Spinal cord (tissue), 10 donors: ENCODE measurements at places on chromosomes 4 and X. TPM values are rescaled to one million over a fixed set of nuclear protein-coding genes. Genes with fewer than 3 reads are reported as not detected.

DNA sequence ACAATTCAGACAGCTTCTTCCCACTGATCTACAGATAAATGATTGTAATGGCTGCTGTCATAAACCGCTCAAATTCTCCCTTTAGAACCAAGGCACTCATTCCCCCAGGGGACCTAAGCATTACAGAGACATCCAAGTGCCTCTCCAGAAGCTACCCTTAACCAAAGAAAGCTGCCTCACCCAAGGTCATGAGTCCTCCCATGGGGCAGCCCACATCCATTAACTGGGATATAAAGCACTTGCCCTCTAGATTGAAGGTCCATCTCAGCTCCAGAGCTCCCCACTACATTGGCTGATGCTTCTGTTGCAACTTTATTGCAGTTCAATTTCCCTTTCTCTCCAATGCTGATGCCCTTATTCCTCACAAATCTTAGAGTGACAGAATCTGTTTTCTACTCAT is 40.5 kb upstream of the DCAF8L2 start:
- no peak for DNase-seq
- H3K27me3 ChIP-seq, result no peaks in the 10 kb centered on the region
- H3K36me3 ChIP-seq, result no peaks in the 10 kb centered on the region
- H3K4me3 ChIP-seq, result no peak overlapping the region
- H3K27ac ChIP-seq, result no peak overlapping the region
- no peaks in the 10 kb centered on the region for H3K4me1 ChIP-seq

DNA sequence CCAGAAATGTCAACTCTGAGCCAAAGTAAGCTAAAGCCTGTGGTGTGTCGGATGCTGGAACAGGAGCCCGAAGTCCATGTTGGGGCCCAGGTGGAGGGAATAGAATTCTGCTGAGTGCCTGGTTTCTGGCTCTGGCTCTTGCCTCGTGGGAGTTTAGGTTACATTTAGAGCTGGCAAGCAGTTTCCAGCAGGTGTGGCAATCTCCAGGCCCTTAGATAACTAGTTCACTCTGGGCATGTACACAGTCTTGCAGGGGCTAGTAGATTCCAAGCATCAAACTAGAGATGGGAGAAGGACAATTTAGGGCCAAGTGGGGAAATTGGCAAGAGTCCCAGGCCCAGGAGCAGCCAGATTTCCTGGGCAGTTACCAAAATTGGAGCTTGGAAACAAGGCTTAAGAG is 56.3 kb upstream of the STOX2 start:
- no peak for DNase-seq
- H3K36me3 ChIP-seq, result no peaks in the 10 kb centered on the region
- no peaks in the 10 kb centered on the region for H3K27me3 ChIP-seq
- H3K4me1 ChIP-seq, result no peaks in the 10 kb centered on the region
- no peak overlapping the region for H3K4me3 ChIP-seq

DNA sequence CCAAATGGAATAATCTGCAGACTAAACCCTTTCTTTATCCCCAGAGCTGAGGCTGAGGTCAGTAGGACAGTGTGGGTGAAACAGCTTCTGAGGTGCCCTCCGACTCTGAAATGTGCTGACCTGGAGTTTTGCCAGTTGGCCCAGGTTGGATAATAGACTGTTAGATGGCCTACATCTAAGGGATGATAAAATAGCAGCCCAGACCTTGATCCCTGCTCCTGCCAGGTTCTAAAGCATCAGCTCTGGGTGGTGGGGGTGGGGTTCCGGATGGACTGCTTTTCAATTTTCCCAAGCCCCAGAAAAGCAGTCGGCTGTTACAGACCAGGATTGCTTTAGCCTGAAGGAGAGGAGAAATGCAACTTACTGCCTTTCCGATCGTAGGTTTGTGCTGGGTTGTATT is 110.4 kb downstream of the NHS start:
- no peaks in the 10 kb centered on the region for H3K36me3 ChIP-seq
- no peak overlapping the region for H3K27ac ChIP-seq
- DNase-seq, result no peak
- no peak overlapping the region for H3K4me3 ChIP-seq
- peaks cover 16% of the 10 kb centered on the region for H3K27me3 ChIP-seq

DNA sequence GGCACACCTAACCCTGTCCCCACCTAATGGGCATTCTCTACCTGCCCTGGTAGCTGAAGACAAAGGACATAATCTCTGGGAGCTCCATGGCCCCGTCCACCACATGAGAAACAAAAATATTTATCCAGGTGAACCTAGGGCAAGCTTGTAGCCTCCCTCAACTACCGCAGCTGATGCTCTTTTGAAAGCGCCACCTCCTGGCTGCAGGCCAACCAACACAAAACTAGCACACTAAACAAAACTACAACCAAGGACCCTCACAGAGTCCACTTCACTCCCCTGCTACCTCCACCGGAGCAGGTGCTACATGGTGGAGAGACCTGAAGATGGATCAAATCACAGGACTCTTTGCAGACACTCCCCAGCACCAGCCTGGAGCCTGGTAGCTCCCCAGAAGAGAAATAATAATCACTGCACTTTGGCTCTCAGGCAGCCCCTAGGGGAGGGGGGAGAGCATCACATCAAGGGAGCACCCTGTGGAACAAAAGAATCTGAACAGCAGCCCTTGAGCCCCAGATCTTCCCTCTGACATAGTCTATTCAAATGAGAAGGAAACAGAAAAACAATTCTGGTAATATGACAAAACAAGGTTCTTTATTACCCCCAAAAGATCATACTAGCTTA is 111.3 kb upstream of the ATP8A1 start:
- no peaks in the 10 kb centered on the region for H3K36me3 ChIP-seq
- no peak for DNase-seq

DNA sequence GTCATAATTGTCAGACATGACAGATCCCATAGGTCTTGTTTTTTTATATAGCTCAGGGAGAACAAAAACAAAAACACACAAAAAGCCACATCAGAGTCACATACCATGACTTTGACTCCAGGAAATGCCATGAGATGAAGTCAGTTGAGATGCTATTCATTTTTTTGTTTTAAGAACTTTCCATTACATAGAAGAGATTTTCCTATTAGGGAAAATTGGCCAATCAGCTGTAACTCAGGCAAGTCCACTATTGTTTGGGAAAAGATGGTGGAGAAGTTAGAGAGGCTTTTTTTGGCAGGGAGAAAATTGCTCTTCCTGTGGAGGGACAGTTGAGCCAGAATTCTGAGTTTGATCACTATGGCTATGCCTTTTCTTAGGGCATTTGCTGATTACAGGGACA is 72.6 kb downstream of the SMARCA5 start:
- no peak overlapping the region for H3K4me3 ChIP-seq
- no peaks in the 10 kb centered on the region for H3K36me3 ChIP-seq
- H3K4me1 ChIP-seq, result peaks cover 5% of the 10 kb centered on the region
- no peaks in the 10 kb centered on the region for H3K27me3 ChIP-seq
- no peak overlapping the region for H3K27ac ChIP-seq

GRCh38 chr4:19358015-19358414 is 893.7 kb upstream of the SLIT2 start:
- H3K27me3 ChIP-seq, result no peaks in the 10 kb centered on the region
- no peaks in the 10 kb centered on the region for H3K4me1 ChIP-seq
- H3K27ac ChIP-seq, result no peak overlapping the region
- no peak for DNase-seq
- H3K36me3 ChIP-seq, result no peaks in the 10 kb centered on the region
- no peak overlapping the region for H3K4me3 ChIP-seq

DNA sequence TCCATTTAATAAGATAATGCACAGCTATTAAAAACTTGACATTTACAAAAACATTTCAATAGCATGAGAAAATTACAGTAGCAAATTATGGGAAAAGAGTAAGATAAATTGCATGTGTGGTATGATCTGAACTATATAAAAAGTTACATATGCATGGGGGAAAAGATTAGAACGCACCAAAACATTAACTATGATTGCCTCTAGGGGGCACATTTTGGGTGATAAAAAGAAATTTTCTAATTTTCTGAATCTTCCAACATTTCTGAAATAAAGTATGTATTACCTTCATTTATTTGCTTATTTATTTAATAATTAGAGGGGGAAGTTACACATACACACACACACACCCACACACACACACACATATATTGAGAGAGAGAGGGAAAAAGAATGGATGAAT is 19.6 kb upstream of the KDM5C start:
- H3K4me1 ChIP-seq, result no peaks in the 10 kb centered on the region
- no peak overlapping the region for H3K4me3 ChIP-seq
- no peak overlapping the region for H3K27ac ChIP-seq
- peaks cover 35% of the 10 kb centered on the region for H3K27me3 ChIP-seq
- H3K36me3 ChIP-seq, result peaks cover 39% of the 10 kb centered on the region
- no peak for DNase-seq

DNA sequence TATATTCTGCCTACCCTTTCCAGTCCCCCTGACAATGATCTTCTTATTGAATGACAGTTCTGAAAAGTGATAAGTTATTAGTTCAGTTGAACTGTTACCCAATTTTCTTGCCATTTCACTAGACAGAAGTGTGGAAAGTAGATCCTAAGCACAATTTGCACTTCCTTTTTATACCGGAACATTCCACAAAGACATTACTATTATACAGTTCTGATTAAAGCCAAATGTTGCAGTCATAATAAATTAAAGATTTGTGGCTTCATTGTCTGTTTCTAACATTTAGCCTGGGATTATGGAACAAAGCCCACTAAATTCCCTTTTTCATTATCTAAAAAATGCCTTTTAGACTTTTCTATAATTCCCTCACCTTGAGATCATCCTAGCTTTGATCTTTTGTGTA is 13.8 kb downstream of the SH3BGRL start:
- H3K4me1 ChIP-seq, result no peaks in the 10 kb centered on the region
- no peak overlapping the region for H3K27ac ChIP-seq
- H3K36me3 ChIP-seq, result no peaks in the 10 kb centered on the region
- no peaks in the 10 kb centered on the region for H3K27me3 ChIP-seq
- H3K4me3 ChIP-seq, result no peak overlapping the region

- no peaks in the 10 kb centered on the region for H3K4me1 ChIP-seq
- no peak for DNase-seq
- no peaks in the 10 kb centered on the region for H3K36me3 ChIP-seq
- no peak overlapping the region for H3K4me3 ChIP-seq
- H3K27ac ChIP-seq, result no peak overlapping the region
Measured at GRCh38 chr4:188146618-188147017, 7.4 kb downstream of the TRIML1 start.

GRCh38 chrX:2385224-2385623 is 115.6 kb downstream of the DHRSX start:
- H3K4me1 ChIP-seq, result no peaks in the 10 kb centered on the region
- DNase-seq, result no peak
- H3K27ac ChIP-seq, result no peak overlapping the region
- no peaks in the 10 kb centered on the region for H3K27me3 ChIP-seq

- H3K36me3 ChIP-seq, result no peaks in the 10 kb centered on the region
- H3K4me3 ChIP-seq, result no peak overlapping the region
- no peaks in the 10 kb centered on the region for H3K4me1 ChIP-seq
- DNase-seq, result no peak
Measured at GRCh38 chrX:32532262-32532661, 679.1 kb downstream of the DMD start.

GRCh38 chr4:115428455-115428854 is 315.0 kb upstream of the NDST4 start:
- no peaks in the 10 kb centered on the region for H3K36me3 ChIP-seq
- H3K4me1 ChIP-seq, result no peaks in the 10 kb centered on the region
- no peaks in the 10 kb centered on the region for H3K27me3 ChIP-seq

DNA sequence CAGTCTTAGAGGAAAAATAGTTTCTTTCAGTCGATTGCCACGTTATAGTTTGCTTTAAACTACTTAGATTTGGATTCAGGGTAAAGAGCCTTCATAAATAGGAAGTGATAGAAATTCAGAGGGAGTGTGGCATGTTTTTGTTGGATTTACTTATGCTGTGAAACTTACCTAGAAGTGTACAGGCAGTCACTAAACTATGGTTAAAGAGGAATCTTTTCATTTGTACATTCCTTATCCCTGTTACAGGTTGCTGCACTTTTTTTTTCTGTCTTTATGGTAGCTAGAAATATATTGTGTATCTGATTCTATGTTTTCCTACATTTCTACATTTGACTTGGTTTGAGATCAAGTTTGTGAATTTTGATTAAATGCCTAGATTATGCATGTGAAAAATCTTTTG is 19.1 kb downstream of the WWC2 start:
- H3K4me1 ChIP-seq, result no peaks in the 10 kb centered on the region
- no peak overlapping the region for H3K4me3 ChIP-seq
- H3K27ac ChIP-seq, result no peak overlapping the region
- no peaks in the 10 kb centered on the region for H3K27me3 ChIP-seq
- DNase-seq, result no peak

DNA sequence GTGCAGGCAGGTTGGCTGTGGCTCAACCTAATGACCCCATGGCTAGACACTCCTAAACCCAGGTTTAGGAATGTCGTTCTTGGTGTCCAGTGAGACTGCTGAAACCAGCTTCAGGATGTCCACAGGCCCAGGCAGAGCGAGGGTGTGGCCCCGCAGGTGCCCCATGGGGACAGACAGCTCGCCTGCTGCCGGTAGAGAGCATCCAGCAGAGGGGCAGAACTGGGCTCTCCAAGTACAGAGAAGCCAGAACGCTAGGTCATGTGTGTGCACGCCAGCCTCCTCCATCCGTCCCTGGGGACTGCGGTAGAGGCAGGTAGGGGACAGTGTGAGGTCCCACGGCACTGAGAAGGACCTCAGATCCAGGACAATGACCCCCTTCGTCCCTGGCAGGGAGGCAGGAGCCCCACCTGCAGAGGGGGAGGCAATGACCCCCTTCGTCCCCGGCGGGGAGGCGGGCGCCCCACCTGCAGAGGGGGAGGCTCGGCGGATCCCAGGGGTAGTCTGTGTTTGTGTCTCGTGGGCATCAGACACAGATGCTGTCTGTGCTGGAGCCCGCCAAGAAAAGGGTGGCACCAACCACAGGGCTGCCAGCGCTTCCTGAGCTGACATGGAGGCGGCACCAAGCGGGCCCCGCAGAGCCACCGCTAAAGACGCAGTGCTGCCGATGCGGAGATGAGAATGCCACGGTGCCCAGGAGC is 118.4 kb downstream of the FAM53A start:
- H3K27ac ChIP-seq, result no peak overlapping the region
- DNase-seq, result no peak
- H3K27me3 ChIP-seq, result peaks cover 10% of the 10 kb centered on the region
- peaks cover 3% of the 10 kb centered on the region for H3K36me3 ChIP-seq
- H3K4me1 ChIP-seq, result peaks cover 25% of the 10 kb centered on the region

GRCh38 chrX:1239681-1240142 is 27.3 kb upstream of the CRLF2 start:
- H3K36me3 ChIP-seq, result no peaks in the 10 kb centered on the region
- H3K4me1 ChIP-seq, result no peaks in the 10 kb centered on the region
- H3K27ac ChIP-seq, result no peak overlapping the region
- no peak overlapping the region for H3K4me3 ChIP-seq
- H3K27me3 ChIP-seq, result no peaks in the 10 kb centered on the region

GRCh38 chr4:72582853-72583252 is 13.8 kb upstream of the ADAMTS3 start:
- no peak overlapping the region for H3K27ac ChIP-seq
- no peak overlapping the region for H3K4me3 ChIP-seq
- H3K36me3 ChIP-seq, result no peaks in the 10 kb centered on the region
- no peak for DNase-seq
- H3K27me3 ChIP-seq, result no peaks in the 10 kb centered on the region
- H3K4me1 ChIP-seq, result no peaks in the 10 kb centered on the region

The IDH3G gene
- 59.0 TPM for total RNA-seq

The MAGEA2 gene
- total RNA-seq, result not detected

The DRD5 gene
- total RNA-seq, result 2.2 TPM

The FHDC1 gene
- total RNA-seq, result 5.5 TPM

The RHOXF1 gene
- 0.50 TPM for total RNA-seq

The PHKA1 gene
- 7.4 TPM for total RNA-seq

The PNMA6E gene
- total RNA-seq, result not detected

The GPR119 gene
- not detected for total RNA-seq
